ENCODE measurements at places on chromosomes 5 and 9.
A peak's percentile ranks its signal among the peaks of the same experiment; 100 is the strongest.

GRCh38 chr5:43168175-43168574 is 23.9 kb upstream of the NIM1K start:
- DNase-seq: no peak

DNA sequence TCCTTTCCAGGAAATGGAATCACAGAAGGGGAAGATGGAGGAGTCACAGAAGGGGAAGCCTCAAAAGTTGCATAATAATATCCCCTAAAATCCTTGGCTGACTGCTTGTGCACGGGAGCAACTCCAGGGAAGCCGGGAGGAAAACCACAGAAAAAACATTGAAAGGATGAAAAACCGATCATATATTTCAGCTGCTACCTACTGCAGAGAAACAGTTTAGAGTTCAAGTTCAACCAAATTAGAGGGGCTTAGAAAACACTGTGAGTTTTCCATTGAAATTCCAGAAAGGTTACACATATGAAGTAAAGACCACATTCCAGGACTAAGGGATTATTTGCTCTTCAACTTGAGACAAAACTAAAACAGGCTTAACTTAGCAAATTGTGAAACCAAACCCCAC is 37.6 kb upstream of the MTAP start:
- DNase-seq: no peak

DNA sequence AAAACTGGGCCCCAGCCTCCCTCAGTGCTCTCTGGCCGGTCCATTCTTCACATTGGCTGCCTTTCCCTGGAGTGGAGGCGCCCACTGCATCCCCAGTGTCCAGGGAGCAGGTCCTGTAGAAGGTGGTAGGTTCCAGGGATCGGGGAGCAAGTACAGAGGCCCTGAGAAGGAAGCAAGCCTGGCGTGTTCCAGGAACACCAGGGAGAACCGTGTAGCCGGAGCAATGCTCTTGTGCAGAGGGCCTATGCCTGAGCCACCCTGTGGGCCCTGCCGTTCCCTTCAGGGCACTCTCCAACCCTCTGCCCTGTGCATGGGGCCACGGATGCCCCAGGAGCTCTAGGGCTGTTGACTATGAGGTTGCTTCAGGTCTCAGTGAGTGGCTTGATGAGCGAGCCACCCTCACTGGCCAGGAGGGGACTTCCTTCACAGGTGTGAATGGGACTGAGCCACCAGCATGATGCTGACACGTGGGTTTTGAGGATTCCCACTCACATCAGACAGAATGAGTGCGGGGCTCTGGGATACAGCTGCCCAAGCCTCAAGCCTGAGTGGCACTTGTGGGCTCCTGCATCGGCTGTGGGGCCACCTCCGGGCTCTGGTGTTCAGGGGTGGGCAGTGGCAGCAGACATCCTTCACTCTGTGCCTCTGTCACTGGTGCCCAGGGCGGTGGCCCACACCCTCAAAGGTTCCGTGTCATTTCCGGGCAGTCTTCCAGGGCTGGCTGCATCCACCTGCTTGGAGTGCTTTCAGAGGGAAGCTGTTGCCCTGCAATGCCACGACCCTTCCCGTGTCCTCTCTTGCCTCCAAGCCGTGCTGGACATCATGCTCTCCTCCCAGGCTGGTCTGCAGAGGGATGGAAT is 54.4 kb downstream of the ADAMTS2 start:
- no peak for DNase-seq

DNA sequence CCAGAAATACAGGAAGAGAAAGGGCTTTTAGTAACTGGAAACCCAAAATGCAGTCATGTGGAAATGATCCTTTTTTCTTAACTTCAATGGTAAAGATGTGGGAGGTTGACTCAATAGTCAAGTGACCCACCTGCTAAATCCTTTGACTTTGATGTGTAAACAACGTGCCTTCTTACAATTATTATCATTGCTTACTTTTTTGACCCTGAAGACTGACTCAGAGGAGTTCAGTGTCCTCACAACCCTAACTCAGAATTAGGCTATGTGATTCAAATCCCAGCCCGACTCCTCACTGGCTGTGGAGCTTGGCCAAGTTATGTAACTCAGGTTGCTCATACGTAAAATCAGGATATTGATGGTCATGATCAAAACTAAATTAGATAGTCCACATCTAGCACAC is 27.9 kb downstream of the ANXA1 start:
- DNase-seq: no peak

DNA sequence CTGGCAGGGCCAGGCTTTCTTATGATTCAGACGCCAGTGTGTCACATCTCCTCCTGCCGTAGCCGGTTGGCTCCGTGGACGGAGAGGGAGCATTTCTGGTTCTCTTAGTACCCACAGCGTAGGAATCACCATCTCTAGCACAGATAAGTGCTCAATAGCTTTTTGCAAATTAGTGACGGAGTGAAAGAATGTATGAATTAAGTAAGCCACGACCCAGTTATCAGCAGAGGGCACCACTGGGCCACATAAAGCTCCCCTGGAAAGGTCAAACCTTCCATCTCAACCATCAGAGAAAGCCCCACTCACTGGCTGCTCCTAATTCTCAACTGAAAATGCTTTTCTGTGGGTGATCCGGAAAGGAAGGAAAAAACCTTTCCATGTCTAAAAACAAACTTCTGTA is 317.0 kb upstream of the ADCY2 start:
- no peak for DNase-seq

- no peak for DNase-seq
Observed at GRCh38 chr9:101455656-101456240, 20.2 kb upstream of the ALDOB start.

- DNase-seq: no peak
Observed at GRCh38 chr5:7878381-7878873, 9.5 kb downstream of the MTRR start.

- DNase-seq: no peak
Observed at GRCh38 chr9:136625101-136626065, 37.3 kb upstream of the EGFL7 start.

- no peak for DNase-seq
Observed at GRCh38 chr9:3850098-3850497, 324.3 kb upstream of the RFX3 start.

DNA sequence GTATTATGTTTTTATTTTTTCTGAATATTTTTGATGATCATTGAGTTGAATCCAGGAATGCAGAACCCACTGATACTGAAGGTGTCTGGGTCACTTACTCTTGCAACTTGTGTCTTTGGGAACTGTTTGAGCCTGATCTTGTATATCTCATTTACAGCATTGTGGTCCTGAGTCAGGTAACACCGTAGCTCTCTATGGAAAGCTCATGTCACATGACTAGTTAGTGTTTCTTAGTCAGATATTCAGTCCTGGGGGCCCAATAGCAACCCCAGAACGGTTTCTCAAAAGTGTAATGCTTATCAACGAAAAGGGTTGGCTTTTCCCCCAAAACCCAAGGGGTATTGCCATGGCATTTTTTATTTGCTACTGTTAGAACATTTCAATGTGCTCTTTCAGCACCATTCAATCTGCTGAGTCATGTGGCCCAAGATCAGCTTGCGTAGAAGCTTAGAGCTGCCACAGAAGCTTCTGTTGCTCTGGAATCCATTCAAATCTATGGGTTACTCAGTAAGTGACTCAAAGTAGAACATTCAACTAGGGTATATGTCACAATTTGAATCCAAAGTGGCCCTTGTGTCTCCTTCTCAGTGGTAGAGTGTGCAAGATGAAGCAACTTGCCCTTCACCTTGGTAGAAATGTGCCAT is 12.1 kb upstream of the PTAR1 start:
- DNase-seq: no peak

GRCh38 chr5:121949885-121950284 is 11.9 kb upstream of the SRFBP1 start:
- no peak for DNase-seq

DNA sequence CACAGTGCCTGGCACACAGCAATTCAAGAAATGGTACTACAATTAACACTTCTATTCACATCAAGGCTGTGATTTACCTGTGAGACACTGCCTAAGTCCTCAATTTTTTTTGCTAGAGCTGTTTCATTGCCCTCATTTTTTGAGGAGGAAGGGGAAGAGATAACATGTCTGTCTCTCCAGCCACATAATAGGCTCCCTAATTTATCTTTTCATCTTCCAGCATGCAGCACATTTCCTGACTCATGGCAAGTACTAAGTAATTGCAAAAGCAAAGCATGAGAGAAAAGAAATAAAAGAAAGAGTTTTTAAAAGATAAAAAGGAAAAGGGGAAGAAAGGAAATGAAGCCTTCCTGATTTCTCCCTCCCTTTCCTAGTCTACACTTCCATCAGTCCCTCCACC is 26.9 kb upstream of the RNF38 start:
- DNase-seq: no peak

DNA sequence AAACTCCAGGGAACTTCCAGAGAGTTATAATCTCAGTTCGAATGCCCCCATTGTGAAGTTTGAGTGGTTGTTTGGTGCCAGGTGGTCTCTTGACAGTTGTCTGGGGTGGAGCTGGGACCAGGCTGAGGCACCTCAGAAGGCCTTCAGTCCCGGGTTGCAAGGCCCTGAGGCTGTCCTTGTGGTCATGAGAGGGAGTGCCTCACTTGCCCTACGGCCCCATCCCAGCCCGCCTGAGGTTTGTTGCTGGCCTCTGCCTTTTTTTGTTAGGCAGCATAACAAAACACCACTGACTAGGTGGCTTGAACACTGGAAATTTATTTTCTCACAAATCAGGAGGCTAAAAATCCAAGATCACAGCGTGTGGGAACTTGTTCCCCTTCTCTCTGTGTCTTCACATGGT is 73.0 kb upstream of the PAPPA start:
- DNase-seq: no peak

DNA sequence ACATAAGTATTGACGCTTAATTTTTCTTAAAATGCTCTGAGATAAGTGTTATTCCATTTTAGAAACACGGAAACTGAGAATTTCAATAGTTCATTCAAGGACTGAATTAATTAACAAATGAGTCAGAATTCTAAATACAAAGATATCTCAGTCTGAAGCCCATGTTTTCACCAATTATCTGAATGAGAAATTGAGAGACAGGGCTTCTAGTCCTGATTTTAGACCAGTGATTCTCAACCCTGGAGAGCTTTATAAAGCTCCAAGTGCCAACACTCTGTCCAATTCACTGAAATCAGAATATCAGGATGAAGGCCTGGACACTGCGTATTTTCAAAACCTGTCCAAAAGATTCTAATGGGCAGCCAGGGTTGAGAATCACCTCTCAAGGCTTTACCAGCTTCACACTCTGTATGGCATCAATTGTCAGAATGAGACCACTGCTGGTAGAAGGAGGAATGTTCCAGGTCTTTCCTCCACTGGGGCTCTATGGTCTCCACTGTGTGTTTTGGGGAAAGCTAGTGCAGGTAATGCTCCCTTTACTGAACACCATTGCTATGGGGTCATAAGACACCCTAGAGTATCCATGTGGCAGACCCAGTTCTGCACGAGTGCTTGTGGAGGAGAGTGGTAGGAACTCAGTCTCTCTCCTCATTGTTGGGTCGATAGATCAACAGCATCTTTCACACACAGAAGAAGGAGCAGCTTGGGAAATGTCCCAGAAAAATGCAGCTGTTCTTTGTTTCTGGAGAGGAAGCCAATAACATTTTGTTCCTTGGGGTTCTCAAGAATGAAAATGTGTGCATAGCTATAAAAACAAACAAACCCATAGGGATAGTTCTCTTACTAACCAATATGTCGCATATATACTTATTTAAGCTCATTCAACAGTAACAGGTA is 99.7 kb upstream of the OSMR start:
- DNase-seq: no peak

- no peak for DNase-seq
Observed at GRCh38 chr9:13628526-13628925, 349.0 kb upstream of the MPDZ start.

DNA sequence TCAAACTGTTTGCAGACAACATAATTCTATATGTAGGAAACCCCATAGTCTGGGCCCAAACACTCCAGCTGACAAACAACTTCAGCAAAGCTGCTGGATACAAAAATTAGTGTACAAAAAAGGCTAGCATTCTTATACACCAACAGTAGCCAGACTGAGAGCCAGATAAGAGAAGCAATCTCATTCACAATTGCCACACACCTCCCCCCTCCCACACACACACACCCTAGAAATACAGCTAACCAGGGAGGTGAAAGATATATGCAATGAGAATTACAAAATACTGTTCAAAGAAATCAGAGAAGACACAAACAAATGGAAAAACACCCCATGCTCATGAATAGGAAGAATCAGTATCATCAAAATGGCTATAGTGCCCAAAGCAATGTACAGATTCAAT is 9.0 kb downstream of the MTREX start:
- DNase-seq: no peak

GRCh38 chr5:154202379-154203260 is 12.1 kb downstream of the GALNT10 start:
- peak; percentile 53 for DNase-seq

DNA sequence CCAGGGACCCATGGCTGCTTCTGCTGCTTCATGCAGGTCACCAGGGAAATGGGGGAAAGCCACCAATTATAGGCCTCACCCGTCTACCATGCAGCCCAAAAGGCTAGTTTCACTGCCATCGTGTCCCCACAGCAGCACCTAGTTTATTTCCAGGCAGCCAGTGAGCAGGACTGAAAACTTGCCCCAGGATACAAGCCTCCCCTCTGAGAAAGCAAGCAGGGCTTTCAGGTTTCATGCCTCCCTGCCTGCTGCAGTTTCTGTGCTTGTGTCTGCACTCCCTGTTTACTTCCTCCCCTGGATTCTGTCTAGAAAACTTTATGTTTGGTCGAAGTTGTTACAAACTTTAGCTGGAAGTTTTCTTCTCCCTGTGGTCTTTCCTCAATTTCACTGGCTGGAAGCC is 319.1 kb downstream of the ANXA1 start:
- DNase-seq: no peak

- DNase-seq: no peak
Observed at GRCh38 chr9:124180557-124180956, 77.2 kb upstream of the NEK6 start.

DNA sequence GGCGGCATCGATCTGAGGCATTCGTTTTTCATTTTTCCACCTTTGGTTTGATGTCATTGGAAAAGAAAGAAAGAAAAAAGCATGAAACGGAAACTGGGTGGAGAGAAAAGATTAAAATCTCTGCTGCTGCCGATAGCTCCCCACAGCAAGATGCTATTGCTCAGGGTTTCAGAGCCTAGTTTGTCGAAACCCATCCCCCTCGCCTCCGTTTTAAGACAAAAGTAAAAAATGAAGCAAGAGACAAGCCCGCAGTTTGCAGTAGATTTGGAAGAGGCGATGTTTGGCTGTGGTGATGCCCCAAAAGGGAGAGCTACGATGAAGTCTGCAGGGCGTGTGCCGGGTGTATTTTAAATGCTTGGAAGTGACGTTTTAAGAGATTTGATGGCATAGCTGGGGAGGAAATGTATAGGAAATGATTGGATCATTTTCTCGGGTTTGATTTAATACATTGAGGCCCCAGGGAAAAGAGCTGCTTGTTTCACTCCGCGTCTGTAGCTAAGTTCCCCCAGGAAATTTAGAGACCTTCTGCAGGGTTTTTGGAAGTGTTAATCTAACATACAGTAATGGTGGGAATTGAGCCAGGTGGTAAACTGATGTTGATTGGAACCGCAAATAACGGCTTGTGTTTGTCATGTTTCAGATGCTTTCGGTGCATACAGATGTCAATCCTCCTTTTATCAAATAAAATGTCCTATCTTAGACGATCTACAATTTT is 909 bp downstream of the NDFIP1 start:
- DNase-seq: no peak

Measured in activated T-helper 1 cell treated with anti-CD3 and anti-CD28 coated beads, Interleukin-12 subunit alpha, Interleukin-12 subunit beta, Interleukin-2, Interleukin-4 antibody, amounts not matched to agents 30 ng/mL and 10 ng/mL and 1 ng/mL, durations not matched to agents 14 hours and 24 hours and 36 hours (primary cell).